ENCODE measurements at places on chromosomes 13 and 19. TPM values are rescaled to one million over a fixed set of nuclear protein-coding genes. Genes with fewer than 3 reads are reported as not detected.

The KLK6 gene
- not detected for total RNA-seq

The SHISA7 gene
- not detected for total RNA-seq

The MICU2 gene
- 49.9 TPM for total RNA-seq

The ATP4A gene
- not detected for total RNA-seq

The KLHL1 gene
- total RNA-seq = not detected

The THSD8 gene
- not detected for total RNA-seq
